Stimulated activated CD8-positive, alpha-beta memory T cell treated with anti-CD3 and anti-CD28 coated beads, Interleukin-7, amount 100 ng/mL, for 4 hours (primary cell): ENCODE measurements at places on chromosomes 16 and 17.

DNA sequence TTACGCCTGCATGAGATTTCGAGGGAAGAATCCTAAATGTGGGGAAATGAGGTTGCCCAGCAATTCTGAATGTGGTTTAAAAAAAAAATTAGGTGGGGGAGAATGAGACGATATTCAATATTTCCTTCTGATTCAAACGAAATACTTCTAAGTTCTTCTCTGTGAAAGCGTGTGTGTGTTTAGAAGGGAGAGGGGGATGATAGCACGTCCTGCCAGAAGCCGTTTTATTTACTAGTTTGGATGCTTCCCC is 47.8 kb downstream of the TBC1D16 start:
- DNase-seq = no peak

DNA sequence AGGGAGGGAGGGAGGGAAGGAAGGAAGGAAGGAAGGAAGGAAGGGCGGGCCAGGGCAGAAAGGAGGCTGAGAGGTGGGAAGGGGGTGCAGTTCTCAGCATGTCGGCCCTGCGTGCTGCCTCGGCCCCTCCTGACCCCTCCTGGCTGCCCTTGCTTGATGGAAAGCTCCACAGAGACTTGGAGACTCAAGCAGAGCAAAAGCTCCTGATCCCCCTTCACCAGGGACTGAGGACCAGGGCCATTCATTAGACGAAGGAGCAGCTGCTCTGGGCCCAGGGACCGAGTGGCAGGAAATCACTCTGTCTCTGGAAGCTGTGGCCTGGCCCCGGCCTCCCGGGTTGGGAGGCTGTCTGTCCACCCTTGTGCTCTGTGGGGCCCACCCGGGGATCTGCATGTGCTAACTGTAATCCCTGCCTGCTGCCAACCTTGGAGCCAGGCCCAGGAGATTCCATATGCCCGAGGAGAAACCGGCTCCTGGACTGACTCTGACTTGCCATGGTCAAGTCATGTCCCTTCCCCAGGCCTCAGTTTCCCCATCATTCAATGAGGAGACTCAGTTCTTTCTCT is 27.4 kb upstream of the C1QL1 start:
- no peak for DNase-seq

- no peak for DNase-seq
Measured at GRCh38 chr16:50244140-50244503, 22.2 kb upstream of the ADCY7 start.

- no peak for DNase-seq
Measured at GRCh38 chr17:73200476-73200875, 7.6 kb downstream of the COG1 start.

- DNase-seq = peak; percentile 83
Measured at GRCh38 chr17:80252871-80253270, 7.8 kb upstream of the RNF213 start.

DNA sequence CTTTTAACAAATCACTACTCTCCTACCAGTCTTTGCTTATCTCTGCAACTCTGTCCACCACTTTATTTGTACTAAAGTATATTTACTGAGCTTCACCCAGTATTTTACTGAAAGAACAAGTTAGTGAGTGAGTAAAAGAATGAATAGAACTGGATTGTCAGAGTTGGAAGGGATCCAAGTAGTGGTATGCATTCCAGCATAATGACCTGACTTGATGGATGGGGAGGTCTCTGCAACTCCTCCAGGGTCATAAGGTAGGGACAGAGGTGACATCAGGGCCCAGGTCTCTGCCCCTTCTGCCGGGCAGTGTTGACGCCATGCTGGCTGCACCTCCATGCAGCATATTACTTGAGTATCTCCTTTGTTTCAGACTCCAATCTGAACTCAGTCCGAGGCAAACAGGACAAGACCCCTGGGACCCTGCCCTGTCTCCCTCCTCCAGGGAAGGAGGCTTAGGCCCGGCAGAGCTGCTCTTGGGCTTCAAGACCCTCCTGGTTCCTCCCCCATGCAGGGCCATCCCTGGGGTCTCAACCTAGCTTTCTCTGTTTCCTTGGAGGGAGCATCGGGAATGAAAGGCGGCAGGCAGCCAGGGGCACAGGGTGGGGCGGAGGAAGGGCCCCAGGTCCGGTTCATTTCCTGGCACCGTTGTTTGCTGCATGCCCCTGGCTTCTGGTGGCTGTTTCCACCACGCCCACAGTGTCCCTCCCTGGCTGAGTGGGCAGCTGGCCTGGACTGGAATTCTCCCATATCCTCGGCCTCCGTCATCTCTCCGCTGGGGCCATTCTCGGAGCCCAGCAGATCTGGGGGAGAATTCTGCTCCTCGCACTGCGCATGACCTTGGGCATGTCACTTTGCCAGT is 12.4 kb upstream of the ITGA3 start:
- DNase-seq = no peak

- no peak for DNase-seq
Measured at GRCh38 chr17:82399041-82399441, 19.1 kb upstream of the HEXD start.

DNA sequence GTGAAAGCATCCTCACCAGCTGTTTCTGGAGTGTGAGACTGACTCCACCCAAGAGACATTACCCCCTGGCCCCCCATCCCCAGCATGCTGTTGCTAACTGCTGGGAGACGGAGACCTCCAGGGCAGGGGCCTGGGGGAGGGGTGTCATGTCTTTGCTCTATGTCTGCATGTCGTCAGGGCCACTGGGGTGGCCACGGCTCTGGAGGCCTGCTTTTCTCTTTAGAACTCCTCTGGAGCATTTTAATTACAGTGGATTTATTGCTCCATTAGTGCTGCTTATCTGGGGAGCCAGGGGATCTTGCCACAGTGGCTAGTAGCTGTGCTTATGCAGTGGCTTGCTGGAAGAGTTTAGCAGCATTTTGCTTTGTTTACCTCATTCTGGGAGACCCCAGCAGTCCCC is 32.3 kb downstream of the CLEC16A start:
- no peak for DNase-seq

DNA sequence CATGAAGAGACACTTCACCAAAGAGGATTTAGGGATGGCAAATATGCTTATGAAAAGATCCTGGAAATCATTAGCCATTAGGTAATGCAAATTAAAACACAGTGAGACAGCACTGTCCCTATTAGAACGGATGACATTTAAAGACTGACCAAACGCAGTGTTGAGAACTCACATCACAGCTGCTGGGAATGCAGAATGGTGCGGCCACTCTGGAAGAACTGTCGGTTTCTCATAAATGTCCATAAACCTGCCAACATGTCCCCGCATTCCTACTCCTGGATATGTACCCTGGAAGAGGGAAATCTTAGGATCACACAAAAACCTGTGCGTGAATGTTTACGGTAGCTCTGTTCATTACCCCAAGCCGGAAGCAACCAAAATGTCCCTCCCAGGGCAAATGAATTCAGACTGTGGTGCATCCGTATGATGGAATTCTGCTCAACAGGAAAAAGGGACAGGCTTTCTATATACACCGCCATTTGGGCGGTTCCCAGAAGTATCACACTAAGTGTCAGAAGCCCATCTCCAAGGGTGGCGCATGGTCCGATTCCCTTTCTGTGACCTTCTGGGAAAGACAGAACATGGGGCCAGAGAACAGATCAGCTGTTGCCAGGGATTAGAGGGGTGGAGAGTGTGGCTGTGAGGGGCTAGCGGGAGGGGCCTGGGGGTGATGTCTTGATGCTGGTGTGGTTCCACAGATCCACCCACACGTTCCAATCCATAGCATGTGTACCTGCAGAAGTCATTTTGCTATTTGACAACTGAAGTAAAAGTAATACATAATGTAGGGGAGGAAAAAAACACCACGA is 197.2 kb upstream of the CHMP6 start:
- DNase-seq = no peak

DNA sequence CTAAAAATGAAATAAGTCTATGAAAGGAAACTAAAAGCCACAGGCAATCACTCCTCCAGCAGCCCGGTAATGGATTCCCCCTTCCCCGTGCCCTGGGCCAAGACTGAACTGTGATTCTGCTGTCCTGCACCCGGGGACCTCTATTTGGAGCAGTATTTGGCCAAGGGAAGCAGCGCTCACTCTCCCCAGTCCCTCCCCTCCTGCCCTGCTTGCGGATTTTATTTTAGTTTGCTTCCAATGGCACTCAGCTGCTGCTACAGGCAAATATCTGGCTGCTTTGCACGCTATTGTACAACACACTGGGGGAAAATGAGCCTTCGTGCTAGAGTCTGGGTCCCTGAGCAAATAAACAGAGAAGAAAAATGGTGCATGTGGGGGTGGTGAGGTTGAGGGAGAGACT is 975.7 kb upstream of the RBFOX1 start:
- DNase-seq = no peak

GRCh38 chr16:86570558-86571529 is 4.2 kb downstream of the FOXC2 start:
- DNase-seq = no peak

DNA sequence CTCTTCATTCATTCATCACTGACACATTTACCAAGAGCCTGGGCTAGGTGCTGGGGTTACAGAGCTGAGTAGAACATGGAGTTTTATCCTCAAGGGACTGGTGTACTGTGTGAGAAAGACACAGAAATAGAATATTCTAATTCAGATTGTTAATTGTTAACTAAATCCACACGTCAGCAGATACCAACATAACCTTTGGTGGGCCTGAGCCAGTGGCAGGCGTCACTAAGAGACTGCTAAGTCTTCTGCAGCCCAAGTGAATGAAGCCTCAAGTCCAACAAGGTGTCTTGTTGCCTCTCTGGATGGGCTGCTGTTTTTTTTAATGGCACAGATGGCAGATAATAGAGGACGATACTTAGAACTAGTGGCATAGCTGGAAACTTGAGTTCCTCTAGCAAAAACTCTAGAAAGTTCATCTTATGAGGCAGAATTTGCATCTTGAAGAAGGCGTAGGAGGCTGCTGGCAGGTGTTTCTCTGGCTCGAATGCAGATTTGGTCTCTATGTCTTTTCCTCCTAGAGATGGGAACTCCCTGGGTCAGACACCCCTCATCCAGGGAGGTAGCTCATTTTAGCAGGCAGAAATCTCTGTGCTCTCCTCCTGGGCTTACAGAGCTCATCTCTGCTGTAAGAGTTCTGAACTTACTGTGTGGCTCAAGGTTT is 179.5 kb downstream of the NTN1 start:
- no peak for DNase-seq

- DNase-seq = no peak
Measured at GRCh38 chr16:57578521-57579360, 36.3 kb downstream of the ADGRG5 start.

DNA sequence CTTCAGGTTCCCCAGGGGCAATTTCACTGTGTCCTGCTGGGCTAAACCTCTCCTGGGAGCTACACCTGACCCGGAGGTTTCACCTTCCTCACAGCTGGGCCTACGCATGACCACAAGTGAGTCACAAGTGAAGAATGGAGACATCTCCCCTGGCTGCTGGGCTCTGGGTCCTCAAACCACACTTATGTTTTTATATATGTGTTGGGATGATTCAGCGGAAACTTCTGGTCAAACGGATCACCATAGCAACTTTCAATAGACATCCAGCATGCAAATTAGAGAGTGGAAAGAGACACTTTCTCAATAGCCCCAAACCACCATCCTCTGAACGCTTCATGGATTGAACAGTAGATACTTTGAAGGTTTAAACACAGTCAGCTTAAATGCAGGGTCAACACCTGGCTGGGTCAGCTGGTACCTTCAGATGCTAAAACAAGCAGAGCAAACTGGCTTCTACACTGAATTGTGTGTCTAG is 28.0 kb upstream of the MAF start:
- DNase-seq = peak; percentile 35

GRCh38 chr17:81902653-81903414 is 796 bp downstream of the NPB start:
- DNase-seq = no peak

- no peak for DNase-seq
Measured at GRCh38 chr16:88005968-88006367, 54.7 kb downstream of the BANP start.

DNA sequence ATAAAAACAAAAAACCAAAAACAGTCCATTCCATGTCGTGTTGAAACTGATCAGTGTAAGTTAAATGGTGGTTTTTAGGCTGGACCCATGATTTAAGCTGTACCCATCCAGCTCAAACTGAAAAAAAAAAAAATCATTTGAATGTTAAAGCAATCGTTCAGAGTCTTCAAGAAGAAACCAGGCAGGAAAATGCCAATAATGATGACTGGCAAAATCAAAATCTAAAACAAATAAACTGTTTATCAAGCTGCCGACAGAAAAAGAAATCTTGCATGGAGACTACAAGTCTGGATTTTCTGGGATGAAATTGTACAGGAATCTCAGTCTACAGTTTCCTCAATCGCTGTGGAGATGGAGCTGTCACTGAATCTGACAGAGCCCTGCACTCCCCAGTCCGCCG is 40.7 kb downstream of the SOST start:
- DNase-seq = no peak

DNA sequence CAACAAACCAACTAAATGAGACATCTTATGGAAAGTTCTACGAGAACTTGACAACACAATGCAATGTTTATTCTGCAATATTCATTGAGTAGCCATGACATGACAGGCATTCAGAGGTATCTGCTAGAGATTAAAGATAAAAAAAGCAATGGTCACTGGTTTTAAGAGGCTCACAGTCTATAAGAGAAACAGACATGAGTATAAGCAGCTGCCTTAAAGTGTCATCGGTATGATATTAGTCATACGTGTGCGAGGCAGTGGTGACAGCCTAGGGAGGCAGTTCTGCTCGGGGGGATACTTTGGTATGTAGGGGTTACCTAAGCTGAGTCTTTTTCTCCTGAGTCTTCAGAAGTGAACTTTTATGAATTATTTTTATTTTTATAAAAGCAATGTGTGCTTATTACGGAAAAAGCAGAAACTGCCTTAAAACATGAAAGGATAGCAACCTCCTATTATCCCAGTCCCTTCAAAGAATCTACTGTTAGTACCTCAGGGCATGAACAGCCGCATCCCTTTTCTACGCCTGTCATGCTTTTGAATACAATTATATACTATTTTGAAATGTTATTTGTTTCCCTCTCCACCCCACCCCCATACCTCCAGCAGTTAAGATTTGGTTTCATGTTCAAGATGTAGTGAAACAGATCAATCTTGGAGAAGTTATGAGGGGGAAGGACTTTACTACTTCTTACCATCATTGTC is 7.7 kb downstream of the ST6GALNAC1 start:
- no peak for DNase-seq

DNA sequence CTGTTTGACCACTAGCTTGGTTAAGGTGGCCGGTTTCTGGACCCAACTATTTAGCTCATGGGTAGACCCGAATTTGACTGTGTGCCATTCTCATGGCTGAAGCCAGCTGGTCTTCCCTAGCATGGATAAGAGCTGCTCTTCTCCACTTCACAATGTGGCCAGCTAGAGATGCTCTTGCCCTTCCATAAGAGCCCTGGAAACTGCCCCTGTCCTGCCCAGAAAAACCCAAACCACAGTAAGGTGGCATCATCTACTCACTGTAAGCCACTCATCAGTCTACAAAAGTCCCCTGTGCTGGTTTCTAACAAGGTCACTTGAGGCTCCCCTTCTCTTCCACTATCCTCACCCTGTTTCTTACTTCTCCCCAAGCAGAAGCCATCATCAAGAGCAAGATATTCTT is 165.1 kb downstream of the HS3ST2 start:
- no peak for DNase-seq

- DNase-seq = no peak
Measured at GRCh38 chr17:57357392-57357784, 101.1 kb downstream of the MSI2 start.
